ENCODE measurements at places on chromosomes 5 and 9.

- no peak for DNase-seq
Measured at GRCh38 chr9:136868644-136869043, 2.5 kb upstream of the EDF1 start.

DNA sequence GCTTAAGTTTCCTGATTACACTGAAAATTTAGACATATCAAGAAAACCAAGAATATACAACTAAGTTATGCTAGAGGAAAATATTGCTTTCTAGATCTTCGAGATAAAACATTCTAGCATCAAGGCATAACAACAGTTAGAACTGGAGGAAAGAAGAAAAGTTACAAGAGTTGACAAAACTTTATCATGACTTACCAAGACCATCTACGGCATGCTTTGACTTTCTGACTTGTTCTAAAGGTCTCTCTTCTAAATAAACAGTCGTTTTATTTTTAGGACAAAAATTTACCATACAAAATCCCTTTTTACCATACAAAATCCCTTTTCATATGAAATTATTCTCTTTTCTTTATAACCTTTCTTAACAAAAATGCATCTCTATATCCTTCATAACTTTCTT is 1110.1 kb upstream of the CDH10 start:
- DNase-seq = no peak

- DNase-seq = no peak
Measured at GRCh38 chr5:51387884-51388275, 4.6 kb downstream of the ISL1 start.

GRCh38 chr5:140219068-140219991 is 44.3 kb downstream of the CYSTM1 start:
- no peak for DNase-seq

DNA sequence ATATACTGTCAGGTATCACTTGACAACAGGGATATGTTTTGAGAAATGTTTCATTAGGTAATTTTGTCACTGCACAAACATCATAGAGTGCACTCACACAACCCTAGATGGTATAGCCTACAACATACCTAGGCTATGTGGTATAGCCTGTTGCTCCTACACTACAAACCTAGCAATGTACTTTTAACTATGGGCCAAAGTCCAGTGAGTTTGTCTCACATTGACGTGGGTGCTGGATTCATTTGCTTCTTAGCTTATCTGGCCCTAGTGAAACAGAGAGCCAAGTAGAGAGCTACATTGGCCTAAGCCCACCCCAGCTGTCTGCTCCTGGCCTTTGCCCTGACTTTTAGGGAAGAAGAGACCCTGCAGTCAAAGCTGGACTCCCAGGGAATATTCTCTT is 180.7 kb upstream of the EGFLAM start:
- no peak for DNase-seq

DNA sequence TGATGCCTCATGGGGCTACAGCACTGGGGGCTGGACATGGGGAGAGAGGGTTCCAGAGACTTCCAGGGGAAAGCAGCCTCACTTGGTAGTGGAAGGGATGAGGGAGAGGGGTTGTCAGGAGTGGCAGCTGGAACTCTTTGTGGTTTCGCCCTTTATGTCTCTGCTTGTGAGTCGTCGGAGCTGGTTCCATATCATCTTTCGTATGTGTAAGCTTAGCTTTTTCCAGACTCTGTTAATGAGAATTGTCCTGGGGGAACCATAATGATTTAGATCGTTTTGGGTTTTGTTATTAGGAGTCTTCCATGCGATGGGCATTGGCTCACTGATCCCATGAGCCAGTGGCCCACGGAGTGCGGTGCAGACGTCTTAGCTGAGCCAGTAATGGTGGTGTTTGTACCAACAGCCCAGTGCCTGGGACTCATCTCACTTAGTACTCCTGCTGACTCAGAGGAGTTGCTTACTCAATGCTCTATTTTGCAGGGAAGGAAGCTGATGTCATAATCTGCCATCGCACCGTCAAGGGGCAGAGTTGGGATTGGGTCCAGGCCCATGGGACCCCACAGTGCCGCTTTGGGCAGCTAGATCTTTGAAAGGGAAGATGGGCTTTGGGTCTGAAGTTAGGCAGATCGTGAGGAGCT is 48.5 kb downstream of the NEK6 start:
- no peak for DNase-seq

GRCh38 chr5:124199893-124200292 is 546.5 kb downstream of the ZNF608 start:
- no peak for DNase-seq

Data from hippocampal formation (tissue), 2 donors.